NCI-H2107 (cell line): ENCODE measurements at places on chromosomes 11 and 22.

DNA sequence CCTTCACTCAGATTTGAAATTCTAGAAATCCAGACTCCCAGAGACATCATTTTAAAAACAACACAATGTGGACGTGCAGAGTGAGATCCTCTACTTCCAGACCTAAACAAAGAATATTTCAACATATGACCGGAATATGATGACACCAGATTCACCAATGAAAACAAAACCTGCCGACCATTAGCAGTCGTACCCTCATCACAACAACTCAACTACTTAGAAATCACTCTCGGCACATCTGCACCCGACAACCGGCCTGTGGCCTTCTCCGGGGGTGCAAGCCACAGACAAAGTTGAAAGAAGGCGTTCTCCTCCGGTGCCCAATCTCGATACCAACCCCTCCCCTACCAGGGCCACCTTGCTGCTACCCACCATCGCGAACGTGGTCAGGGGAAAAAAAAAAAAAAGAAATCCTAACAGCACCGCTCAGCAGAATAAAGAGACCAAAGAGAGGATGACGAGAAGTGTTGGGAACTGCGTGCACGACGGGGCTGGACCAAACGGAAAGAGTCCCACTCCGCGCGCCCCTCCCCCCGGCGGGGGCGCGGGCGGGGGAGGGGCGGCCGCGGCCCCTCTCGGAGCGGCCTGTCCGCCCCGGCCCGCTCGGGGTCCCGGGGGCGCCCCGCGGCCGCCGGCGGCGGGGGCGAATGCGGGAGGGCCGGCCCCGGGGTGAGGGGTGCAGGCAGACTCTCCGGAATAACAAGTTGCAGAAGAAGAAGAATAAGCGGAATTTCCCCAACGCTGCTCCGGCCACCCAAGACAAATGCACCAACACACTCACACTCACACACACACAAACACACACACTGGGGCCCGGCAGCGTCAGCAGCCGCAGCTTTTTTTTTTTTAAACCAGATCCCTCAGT is 1.7 kb downstream of the PHF21A start:
- no peak for DNase-seq

GRCh38 chr11:33703788-33704187 is 3.2 kb upstream of the C11orf91 start:
- DNase-seq, result no peak

GRCh38 chr11:68821670-68822069 is 20.0 kb downstream of the CPT1A start:
- no peak for DNase-seq

GRCh38 chr11:69861901-69862300 is 42.7 kb upstream of the FGF3 start:
- DNase-seq, result no peak

DNA sequence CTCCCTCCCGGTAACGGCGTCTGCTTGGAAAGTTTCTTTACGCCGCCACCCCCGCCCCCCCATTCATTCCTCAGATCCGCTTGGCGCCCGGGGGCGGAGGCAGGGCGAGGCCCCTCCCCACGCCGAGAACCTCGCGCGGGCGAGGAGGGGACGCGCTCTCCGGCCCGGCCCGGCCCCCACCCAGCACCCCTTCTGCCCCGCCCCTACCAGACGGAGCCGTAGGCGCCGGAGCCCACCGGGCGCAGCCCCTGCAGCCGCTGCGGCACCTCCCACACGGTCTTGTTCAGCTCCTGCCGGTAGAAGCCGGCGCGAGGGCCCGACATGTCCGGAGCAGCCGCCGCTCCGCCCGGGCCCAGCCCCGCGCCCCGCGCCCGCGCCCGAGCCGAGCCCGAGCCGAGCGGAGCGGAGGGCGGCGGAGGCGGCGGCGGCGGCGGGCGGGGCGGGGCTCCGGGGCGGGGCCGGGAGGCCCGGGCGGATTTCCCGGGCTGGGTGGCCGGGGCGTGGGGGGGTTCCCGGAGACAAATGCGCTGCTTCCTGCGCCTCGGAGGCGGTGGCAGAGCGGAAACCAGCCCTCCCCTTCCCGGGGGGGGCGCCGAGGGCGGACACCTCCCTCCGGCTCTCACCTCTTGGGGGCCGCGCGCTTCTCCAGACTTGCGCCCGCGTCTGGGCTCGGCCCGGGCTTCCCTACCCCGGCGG is at the start of gene MAPK11:
MAPK11 (minus strand) TSS at position 411 of the 696 bp plus-strand sequence; CDS start at position 323, 88 bp downstream.
- no peak for DNase-seq

DNA sequence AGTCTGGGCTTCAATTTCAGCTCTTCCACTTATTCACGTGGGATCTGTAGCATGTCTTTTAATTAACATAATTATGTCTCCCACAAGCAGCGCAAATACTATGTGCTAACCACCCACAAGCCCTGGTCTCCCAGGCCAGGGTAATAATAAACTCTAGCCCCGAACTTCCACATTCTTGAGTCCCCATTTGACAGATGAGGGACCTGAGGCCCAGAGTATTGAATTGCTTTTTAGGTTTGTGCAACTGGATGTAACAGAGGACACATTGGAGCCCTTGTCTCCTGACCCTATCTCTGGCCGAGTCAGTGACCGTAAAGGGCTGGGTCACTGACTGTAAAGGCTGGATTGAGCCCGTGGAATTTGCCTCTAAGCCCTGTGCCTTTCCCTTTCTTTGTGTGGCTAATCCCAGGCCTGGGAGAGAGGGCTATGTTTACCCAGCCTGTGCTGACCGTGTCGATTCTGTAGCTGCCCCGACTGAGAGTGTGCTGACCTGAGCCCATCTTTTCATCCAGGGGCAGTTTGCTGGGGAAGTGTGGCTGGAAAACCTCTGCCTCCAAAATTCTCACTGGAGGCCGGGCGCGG is 3.9 kb downstream of the CRYBB2 start:
- no peak for DNase-seq

DNA sequence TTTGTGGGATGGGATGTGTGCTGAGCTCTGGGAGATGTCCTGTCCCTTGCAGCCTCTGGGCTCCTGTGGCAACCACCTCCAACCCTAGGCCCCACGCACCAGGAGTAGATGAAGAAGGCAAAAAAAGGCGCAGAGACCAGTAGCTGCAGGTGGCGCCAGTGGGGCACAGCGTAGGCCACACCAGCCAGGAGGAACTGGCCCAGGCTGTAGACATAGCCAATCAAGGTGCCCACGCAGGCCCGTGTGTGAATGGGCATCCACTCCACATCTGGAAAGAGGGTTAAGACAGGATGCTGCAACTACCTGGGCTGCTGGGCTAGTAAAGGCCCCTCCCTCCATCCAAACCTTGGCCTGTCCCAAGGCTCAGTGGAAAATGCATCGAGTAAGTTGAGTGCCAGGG is 3.0 kb downstream of the SLC22A6 start:
- no peak for DNase-seq

DNA sequence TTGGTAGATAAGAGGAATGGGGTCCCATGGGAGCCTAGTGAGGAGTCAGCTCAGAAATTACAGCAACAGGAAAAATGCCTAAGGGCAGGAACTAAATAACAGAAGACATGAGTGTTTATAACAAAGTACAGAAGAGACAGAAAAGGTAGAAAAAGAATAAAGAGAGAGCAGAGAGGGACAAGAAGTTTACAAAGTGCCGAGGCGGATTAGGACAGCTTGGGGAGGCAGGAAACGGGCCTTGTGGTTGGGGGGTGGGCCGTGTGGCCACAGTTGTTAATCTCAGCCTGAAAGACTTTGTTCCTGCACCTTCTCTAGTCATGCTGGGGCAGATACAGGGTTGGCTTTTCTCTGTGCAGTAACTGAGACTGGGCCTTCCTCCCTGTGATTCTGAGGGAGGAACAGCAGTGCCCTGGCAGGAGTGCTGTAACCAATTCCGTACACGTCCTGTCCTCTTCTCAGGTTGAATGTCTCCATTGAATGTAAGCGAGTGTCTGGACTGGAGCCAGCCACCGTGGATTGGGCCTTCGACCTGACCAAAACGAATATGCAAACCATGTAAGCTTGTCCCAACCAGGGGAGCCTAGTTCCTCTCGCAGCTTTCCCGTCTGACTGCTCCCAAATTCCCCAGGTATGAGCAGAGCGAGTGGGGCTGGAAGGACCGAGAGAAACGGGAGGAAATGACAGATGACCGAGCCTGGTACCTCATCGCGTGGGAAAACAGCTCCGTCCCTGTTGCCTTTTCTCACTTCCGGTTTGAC is 13.2 kb downstream of the NAA40 start:
- DNase-seq, result no peak

- DNase-seq, result no peak
Observed at GRCh38 chr22:46414704-46415103, 79.2 kb downstream of the TRMU start.

- DNase-seq, result no peak
Observed at GRCh38 chr22:38214302-38215056, 12.7 kb downstream of the MAFF start.

DNA sequence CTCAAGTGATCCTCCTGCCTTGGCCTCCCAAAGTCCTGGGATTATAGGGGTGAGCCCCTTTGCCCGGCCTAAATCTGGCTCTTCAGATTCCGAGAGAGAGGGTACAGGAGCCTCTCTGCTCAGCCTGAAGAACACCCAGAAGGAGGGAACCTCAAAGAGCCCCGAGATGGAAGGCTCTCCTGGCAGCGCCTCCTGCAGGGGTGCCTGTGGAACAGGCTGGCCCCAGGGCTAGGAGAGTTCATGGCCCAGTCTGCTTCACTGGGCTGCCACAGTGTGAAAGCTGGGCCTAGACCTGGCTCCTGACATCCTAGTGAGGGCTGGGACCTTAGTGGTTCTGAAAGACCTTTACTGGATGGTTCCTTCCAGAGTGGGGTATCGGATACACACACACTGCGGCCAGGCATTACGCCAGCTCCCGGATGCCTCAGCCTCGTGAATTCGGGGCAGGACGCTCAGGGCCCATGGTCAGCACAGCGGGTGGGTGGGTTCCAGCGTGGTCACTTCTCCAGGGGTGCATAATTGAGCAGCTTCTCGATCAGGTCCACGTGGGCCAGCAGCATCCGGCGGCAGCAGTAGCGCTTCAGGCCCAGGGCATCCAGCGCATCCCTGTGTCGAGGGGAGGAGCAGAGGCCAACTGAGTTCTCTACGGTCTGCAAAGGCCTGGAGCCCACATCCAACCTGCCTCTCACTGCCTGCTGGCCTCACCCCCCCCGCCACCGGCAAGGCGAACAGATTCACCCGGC is 2.3 kb downstream of the POLR2L start:
- DNase-seq, result no peak
